Activated CD4-positive, alpha-beta T cell treated with anti-CD3 and anti-CD28 coated beads for 36 hours (primary cell): ENCODE measurements at places on chromosomes 1 and 21.

DNA sequence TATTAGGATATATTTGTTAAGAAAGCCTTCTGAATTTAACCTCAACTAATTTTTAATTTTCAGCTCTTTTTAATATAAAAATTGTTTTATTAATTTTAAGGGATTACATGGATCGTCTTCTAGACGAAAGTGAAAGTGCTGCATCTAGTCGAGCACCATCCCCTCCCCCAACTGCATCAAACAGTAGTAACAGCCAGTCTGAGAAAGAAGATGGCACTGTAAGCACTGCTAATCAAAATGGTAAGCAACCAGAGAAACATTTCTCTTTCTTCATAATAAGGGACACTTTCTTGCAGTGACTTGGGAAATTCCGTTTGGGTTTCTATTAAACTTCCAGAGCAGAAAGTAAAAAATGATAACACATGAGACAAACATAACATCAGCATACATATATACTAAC, 56.9 kb downstream of the MIER1 start:
- peak; percentile 58 for DNase-seq

DNA sequence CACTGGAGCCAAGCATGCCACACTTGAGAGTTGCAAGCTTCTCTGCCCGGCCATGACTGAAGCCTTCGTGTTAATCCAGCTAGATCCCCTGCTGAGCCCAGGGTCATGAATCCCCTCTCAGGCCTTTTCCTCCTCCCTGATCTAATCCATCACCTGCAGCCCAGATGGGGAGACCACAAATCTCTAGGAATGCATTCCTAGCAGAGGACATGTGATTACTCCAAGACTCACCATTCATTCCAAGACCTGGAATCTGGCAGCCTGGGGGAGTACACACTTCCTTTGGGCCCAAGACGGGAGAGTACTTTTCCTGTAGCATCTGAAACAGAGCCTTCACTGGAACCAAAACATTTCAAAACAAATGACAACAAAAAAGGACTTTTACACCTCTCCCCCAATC, 269.3 kb upstream of the NFIA start:
- no peak for DNase-seq

DNA sequence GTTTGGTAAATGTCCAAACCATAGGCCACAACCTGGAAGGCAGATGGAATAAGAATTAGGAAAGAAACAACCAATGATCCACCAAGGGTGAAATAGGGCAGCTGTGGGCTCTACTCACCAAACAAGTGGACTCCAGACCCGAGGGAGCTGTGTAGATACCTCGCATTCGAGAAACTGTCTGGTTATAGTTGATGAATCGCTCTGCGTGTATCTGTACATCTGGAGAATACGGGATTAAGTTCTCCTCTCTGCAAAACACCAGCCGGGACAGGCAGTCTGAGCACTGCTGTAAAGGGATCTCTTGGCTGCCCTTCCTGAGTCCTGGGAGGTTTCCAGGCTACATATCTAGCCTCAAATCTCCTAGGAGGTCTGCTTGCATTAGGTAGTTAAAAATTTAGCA, 9.4 kb upstream of the UBR4 start:
- no peak for DNase-seq

DNA sequence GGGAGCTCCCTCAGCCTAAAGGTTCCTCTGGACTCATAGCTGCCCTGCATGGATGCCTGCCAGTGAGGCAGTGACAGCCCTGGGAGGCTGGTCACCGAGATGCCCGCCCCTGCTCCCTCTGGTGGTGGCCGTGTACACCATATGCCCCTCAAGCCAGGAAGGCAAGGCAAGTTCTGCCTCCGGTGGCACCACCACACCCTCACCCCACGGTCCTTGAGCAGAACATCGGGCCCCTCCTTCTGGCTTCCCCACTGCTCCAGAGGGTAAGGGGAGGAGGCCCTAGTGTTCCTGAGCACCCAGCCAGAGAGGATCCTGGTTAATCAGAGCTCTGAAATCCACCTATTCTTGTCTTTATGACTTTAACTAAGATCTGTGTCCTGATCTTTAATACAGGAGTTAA, 1.5 kb upstream of the S100A14 start:
- peak; percentile 90 for DNase-seq

- no peak for DNase-seq
Observed at GRCh38 chr1:109111386-109112055, 2.4 kb upstream of the ELAPOR1 start.

DNA sequence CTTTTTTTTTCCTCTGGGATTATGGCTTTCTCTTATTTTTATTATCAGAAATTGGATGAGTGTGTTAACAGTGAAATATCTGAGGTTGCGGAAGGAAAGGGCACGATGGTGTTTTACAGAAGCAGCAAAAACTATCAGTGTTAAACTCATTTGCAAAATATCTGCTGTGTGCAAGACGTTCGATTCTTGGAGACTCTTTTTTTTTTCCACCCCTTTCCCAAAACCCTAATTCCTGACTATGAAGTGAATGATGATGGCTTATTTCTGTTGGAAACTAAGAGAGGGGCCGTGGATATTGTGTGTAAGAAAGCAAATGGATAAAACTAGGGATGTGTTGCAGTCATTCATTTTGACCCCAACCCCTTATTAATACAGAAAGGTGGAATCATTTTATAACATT, 677 bp downstream of the NCAM2 start:
- no peak for DNase-seq

- no peak for DNase-seq
Observed at GRCh38 chr1:11178021-11179015, 10.8 kb upstream of the ANGPTL7 start.

GRCh38 chr1:21051177-21051825, 125.4 kb downstream of the EIF4G3 start:
- no peak for DNase-seq

DNA sequence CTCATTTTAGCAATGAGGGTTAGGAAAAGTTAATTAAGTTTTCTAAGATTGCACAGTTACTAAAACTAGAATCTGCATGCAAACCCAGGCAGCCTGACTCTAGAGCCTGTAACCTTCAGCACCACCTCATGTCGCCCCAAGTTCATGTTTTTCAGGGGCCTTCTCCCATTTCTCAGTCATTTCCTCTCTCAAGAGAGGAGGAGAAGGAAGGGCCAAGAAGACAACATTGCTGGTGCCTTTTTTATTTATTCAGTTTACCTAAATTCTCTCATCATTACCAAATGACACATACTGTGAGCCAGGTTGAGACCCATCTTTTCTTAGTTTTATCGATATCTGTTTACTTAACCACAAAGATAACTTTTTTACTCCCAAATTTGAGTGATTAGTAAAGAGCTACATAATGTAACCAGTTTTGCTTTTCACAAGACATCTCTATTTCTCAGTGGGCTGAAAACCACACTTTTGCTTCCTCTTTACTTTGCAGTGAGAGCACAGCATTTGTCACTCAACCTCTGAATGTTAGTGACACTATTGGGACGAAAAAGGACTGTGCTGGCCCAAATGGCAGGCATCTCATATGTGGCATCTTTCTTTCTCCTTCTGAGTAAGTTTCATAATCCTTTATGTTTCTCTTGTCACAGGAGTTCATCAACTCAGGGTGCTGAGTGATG, at the start of gene CD101:
Gene CD101, plus strand, starts transcription at position 507 of the 674 bp plus-strand sequence. Its CDS starts 58 bp downstream, at position 565.
- peak; percentile 70 for DNase-seq

DNA sequence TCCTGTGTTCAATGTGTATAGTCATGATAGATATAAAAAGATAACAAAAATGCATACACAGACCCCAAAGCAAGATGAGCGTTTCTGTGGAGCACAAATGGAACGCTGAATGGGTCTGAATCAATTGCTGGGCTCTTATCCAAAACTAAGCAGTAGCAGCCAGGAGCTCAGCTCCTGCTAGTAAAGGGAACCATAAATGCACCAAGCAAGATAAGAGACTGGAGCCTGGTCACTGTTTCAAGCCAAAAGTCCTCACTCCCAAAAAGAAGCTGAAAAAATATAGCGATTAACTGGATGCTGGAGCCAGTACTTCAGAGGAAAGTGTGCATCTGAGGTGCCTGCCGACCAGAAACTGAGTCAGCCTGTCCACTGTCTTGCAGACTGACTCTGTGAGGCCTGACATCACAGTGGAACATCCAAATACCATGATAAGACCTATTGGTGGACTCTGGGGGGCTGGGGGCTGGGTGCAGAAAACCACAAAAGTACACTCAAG, 68.9 kb downstream of the LRRC8C start:
- DNase-seq: peak; percentile 38

- no peak for DNase-seq
Observed at GRCh38 chr1:151187205-151187604, 2.8 kb downstream of the VPS72 start.

DNA sequence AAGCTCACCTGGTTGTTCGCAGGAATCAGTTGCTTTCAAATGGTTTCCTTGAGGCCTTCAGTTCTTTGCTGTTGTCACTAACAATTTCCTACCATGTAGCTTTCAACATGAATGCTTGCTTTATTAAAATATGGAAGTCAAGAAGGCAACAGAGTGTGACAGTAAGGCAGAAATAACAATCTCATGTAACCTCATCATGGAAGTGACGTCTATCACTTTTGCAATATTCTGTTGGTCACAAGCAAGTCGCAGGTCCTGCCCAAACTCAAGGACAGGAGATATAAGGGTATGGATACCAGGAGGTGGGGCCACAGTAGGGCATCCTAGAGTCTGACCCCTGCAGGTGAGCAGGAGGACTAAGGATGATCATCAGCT, 296.8 kb upstream of the ZP4 start:
- DNase-seq: no peak

DNA sequence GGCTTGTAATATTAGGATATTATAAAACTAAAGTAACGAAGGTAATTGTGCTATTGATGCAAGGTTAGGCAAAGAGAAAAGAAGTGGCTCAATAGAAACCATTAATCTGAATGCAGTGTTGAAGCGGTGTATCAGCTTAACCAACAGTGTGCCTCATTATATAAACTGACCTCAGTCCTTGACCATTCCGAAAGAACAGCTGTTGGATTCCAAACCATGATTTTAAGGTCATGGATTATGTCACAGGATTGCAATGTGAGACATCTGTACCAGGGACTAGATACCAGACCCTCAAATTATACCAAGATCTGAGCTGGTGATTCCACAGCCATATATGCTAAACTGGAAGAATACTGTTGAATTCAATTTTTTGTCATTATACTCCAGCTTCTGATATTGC, 134.2 kb upstream of the HP1BP3 start:
- no peak for DNase-seq

DNA sequence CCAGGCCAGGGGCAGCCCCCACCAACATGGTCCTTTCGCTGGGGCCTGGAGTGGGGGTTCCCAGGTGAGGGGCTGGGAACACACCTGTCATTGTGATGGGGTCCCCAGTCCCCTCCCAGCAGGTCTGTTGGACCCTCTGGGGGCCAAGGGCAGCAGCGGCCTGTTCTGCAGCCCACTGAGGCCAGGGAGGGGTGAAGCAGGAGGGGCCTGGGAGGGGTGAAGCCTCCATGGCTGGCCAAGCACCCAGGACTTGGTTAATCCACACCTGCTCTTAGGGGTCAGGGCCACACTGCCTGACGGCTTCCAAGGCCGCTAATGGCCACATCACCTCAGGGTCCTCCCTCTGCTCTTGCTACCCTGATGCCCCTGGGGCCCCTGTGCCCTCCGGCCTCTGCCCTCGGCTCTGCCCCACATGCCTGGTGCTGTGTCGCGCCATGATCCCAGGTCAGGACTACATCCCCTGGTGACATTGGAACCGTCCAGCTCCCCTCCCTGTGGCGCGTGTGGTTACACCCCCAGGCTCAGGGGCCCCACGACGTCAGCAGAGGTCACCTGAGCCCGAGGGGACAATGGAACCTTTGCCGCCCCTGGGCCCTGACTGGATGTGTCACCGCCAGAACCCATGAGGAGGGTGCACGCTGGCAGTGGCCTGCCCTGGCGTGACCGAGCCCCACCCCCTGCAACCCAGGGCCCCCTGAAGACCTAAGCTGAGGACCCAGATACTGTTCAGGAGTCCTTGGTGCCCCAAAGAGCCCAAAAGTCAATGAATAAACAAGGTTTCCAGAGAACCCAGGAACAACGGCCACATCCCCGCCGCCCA, 7.0 kb downstream of the TNFRSF18 start:
- DNase-seq: peak; percentile 13

DNA sequence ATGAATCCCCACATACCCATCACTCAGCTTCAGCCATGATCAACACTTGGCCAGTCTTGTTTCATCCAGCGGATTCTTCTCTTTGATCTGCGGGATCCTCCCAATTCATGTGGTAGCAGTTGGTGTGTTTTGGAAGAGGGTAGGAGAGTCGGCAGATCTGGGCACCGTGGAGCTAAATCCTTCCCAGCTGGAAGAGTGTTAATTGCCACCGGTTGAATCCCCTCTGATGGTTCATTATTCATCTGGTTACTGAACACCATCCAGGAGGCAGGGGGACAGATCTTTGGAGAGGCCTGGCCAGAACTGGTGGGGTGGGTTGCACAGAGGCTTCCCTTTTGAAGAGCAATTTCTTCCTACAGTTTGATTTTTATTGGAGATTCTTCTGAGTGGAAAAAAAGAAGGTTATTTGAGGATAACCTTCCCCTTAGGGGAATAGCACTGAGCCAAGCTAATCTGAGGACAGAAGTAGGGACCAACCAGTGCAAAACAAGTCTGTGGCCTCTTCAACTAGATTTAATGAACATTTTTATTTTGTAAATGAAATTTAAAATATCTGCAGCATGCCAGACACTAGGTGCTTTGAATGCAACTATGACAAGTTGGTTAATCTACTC, 8.1 kb downstream of the NFASC start:
- DNase-seq: no peak

DNA sequence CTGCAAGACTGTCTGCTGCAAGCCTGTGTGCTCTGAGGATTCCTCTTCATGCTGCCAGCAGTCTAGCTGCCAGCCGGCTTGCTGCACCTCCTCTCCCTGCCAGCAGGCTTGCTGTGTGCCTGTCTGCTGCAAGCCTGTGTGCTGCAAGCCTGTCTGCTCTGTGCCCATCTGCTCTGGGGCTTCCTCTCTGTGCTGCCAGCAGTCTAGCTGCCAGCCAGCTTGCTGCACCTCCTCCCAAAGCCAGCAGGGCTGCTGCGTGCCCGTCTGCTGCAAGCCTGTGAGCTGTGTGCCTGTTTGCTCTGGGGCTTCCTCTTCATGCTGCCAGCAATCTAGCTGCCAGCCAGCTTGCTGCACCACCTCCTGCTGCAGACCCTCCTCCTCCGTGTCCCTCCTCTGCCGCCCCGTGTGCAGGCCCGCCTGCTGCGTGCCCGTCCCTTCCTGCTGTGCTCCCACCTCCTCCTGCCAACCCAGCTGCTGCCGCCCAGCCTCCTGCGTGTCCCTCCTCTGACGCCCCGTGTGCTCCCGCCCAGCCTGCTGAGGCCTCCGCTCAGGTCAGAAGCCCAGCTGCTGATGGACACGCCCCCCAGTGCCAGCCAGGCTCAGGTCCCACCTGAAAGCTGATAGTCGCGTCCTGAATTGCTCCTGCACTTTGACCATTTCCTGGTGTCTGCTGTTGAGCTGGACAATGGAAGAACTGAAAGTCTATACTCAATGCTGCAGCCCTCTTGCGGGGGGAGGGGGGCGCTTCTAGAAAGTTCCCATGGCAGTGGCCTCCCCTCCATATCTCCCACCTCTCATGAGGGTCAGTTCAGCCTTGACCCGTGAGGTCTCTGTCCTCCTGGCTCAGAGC, 1.2 kb downstream of the KRTAP10-4 start:
- no peak for DNase-seq
